ENCODE measurements at places on chromosomes 6 and 20.

DNA sequence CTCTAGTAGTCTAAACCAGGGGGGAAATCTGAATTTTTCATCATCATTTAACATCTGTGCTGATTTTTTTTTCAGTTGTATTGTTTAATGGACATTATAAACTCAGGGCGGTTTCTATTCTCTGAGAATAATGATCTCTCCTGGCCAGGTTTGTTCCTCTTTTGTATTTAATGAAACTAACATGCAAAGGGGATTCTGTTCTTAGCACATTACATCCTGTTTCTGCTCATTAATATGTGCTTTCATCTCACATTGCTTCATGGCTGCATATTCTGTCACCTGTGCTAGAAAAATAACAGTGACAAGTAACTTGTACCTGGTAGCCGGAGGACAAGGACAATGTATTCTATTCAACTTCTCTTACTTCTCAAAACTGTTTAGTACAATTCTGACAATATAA, 806 bp downstream of the HLA-DOB start:
- DNase-seq = no peak

DNA sequence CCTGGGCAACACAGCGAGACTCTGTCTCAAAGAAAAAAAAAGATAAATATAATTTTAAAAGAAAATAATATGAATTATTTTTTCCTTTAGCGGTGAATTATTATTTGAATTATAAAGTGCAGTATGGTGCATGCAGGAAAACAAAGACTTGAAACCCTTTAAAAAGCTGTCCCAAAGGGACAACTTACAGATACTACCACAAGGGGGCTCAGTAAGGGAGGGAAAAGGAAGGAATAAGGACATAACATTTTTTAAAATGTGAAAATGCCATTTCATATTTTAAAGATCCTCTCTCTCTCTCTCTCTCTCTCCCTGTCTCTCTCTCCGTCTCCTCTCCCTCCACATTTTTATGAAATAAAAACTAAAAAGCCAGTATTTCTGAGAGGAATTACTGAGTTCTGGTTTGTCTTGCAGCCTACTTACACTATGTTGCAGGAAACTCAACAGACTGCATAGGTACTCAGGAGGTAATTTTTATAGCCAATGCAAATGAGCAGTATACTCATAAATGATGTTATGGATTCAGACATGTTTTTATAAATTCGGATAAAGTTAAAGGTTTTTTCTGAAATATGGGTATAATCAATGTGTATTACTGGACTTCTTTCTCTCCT, 455.0 kb upstream of the GJE1 start:
- DNase-seq = no peak

GRCh38 chr6:78253618-78254017, 600.8 kb downstream of the MEI4 start:
- DNase-seq = no peak

GRCh38 chr6:16090920-16091319, 38.0 kb upstream of the MYLIP start:
- DNase-seq = no peak

DNA sequence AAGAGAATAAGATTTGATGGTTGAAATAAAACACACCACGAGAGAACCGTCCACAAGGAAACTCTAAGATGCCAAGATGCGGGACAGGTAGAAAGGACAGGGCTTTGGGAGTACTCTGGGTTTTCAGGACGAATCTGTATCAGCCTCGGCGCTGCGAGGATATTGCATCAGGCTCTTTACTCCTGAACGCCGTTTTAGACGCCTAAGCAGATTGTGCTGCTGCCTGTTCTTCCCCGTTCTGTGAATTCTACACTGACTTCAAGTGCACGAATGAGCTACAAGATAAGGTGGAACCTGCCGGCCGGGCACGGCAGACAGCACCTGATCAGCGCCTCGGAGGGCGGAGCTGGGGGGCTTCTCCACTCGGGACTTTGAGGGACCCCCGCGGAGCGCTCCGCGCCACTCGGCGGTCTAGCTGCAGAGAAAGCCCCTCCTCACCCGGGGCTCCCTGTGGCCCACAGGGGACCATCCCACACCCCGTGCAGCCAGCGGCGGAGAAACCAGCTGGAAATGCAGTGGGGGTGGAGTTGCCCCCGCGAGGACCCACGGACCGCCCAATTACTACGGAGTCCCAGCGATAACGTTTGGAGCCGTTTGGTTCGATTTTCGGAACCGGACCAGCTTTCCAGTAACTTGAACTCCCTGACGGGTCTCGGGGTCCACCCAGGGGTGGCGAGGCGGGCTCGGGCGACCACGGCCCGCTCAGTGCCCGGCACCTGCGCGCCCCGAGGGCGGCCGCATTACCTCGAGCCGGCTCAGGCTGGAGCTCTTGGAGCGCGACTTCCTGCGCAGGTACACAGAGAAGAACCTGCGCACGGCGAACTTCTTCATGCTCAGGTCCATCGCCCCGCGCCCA, 646 bp downstream of the RPS6KA2 start:
- DNase-seq = no peak

- no peak for DNase-seq
Measured at GRCh38 chr20:36812594-36813463, 39.3 kb upstream of the DSN1 start.

- no peak for DNase-seq
Measured at GRCh38 chr6:140082867-140083297, 708.4 kb upstream of the CITED2 start.

- no peak for DNase-seq
Measured at GRCh38 chr6:119196715-119197114, 118.3 kb upstream of the FAM184A start.

- no peak for DNase-seq
Measured at GRCh38 chr20:48146877-48147276, 361.6 kb upstream of the SULF2 start.

DNA sequence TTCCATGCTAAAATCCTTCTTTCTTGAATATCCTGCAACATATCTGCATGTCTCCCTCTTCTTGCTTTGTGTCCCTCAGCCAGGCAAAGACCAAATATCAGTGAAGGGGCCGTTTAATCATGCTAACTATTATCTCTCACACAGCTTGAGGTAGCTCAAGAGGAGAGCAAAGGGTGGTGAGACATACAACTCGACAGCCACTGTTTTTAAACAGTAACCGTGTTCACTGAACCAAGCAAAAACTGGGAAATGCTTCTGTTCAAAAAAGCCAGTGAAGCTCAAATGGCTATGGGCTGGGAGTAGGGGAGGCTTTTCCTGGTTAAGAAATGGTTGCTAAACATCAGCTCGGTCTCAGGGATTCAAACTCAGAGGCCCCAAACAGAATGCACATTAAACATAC, 83.4 kb downstream of the MAP7 start:
- DNase-seq = no peak

GRCh38 chr6:118787724-118788423, 106.1 kb upstream of the ASF1A start:
- DNase-seq = no peak

GRCh38 chr20:21020659-21021471, 85.3 kb downstream of the LINC00237 start:
- DNase-seq = no peak

DNA sequence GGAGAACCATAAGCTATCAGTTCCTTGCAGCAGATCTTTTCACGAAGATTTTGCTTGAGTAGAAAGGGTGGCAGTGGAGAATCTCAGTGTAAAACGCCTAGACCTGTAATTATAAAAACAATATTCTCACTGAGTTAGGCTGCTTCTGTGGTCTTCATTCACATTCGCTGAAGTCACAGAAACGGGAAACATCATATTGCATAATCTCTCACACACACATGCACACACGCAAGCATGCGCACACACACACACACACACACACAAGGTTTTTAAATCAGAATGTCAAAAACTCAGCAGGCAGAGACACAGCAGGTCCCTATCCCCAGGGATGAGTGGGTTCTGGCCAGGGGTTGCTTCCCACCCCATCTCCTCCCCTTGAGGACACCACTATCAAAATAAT, 175.5 kb downstream of the ATXN1 start:
- DNase-seq = no peak

GRCh38 chr6:154932515-154933027, 62.5 kb upstream of the TIAM2 start:
- no peak for DNase-seq

- DNase-seq = no peak
Measured at GRCh38 chr6:142444376-142444775, 142.6 kb downstream of the ADGRG6 start.

GRCh38 chr20:2446845-2447244, 23.7 kb downstream of the SNRPB start:
- no peak for DNase-seq

DNA sequence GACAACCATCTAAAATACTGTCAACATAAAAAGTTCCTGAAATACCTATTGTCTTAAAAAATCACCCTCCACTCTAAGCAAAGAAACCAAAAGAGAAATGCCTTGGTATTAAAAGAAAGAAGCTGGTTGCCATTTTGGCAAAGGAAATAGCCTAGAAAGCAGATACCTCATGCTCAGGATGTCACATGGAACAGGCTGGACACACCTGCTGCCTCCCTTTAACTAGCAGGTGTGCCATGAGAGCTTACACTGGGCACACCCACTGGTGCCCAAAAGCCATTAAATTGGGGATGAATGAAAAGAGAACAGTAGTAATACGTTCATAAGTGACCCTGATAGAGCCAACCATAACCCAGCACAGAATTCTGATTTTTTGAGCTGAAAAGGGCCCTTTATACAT, 1.5 kb downstream of the SLC23A2 start:
- no peak for DNase-seq

DNA sequence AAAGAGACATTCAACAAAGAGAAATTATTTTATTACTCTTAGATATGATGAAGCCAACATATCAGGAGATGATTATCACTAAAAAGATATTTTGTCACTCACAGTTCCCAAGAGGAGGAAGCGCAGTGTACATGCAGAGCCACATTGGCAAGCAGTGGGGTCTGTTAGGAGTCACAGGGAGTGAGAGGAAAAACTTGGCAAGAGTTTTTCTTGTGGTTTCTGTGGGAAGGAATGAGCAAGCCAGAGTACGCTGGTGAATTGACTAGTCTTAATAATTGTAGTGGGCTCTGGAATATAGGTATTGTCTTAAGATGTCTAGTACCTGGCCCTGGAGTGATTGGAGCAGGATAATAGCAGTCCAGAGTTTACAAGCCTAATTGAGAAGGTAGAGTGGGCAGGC, 1095.2 kb downstream of the GRIK2 start:
- no peak for DNase-seq

DNA sequence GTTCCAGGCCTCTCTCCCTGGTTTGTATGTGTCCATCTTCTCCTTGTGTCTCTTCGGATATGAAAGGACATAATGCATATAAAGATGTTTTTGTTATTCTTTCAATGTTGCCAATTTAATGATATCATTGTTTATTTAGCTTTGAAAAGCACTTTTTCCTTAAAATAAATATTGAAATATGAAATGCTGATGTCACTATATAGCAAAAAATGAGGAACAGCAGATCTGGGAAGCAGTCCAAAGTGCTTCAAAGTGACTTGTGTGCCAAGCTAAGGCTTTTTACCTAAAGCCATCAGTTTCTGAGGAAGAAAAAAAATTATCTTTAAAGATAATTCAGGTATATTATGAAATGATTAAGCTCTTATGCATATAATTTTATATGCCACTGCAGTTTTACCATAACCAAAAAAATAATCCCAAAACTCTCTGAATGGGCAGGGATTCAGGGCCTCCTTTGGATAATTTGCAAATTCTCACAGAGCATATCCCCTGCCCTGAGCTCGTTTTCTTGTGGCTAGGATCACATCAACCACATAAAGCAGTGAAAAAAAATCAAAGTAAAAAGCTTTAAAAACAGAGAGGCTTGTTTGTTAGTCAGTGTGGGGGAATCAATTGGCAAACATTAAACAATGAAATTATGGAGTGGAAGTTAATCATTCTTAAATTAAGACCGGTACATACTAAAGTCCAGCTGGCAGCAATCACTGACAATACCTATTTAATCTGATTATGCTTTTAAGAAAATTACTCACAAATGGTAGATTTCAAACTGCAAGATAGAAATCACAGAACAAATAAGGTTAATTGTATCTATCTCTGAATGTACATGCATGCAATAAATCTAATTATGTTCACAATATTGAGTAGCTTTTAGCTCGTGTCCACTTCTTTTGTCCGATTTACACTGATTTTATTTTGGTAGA, 1027.9 kb upstream of the ADGRB3 start:
- no peak for DNase-seq

- DNase-seq = no peak
Measured at GRCh38 chr20:45322952-45323383, 14.9 kb upstream of the MATN4 start.

GRCh38 chr6:85594197-85594930, 706 bp upstream of the SNX14 start:
- DNase-seq = peak; percentile 27

DNA sequence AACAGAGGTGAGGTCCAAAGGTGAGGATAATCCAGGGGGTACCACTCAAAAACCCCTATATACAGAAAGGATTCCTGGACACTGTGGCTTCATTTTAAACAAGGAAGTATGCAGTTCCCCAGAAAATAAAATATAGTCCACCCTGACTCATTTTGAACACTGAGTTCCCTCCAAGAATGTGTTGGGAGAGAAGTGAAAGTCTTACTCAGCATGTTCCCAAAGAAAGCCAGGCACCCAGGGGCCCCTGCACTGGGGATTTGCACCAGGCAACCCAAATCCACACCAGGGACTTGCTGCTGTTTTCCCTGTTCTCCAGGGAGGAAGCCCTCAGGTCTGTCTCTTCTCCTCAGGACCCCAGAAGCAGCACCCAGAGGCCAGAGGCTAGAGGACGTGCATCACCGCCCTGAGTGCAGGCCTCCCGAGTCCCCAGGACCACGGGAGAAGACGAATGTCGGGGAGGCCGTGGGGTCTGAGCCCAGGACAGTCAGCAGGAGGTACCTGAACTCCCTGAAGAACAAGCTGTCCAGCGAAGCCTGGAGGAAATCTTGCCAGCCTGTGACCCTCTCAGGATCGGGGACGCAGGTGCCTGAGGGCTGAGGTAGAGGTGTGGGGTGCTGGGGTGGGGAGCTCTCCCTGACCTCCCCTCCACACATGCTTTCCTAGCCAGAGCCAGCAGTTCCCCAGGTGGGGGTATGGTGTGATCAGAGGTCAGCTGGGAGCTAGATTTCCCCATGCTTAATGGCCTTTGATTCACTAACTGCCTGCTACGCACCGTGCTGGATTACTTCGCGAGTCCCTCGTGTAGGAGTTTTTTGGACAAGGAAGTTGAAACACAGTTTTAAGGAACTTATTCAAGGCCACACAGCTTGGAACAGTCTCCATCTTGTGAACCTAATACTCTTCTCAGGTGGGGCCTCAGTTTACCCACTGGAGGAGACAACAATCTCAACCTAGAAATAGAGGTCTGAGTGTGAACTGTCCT, 3.3 kb downstream of the FGD2 start:
- no peak for DNase-seq

GRCh38 chr6:37675606-37676005, 22.1 kb downstream of the MDGA1 start:
- DNase-seq = no peak
